ENCODE measurements at places on chromosomes 12 and 14.

- no peak for DNase-seq
Observed at GRCh38 chr14:87975636-87976035, 17.3 kb downstream of the GALC start.

GRCh38 chr14:20680843-20681347 is 3.5 kb upstream of the RNASE4 start:
- DNase-seq, result no peak

- no peak for DNase-seq
Observed at GRCh38 chr14:61219673-61220072, 61.5 kb downstream of the TMEM30B start.

DNA sequence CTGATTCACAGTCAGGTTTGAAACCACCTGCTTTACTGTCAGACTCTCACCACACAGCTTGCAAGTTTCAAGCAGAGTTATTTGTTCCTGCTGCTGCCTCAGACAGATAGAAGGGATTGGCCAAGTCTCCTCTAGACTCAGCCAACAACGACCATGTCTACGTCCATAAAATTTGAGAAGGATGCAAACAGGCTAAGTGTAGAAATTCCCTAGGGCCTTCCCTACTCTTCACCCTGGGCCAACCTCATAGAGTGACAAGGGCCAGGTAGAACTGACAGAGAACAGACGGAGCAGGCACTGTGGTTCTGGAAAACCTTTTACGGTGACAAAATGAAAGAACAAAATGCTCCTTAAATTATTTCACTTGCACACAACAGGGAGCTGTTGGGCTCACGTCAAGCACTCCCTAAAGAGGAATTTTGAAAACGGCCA is 39.5 kb downstream of the CLIP1 start:
- no peak for DNase-seq

DNA sequence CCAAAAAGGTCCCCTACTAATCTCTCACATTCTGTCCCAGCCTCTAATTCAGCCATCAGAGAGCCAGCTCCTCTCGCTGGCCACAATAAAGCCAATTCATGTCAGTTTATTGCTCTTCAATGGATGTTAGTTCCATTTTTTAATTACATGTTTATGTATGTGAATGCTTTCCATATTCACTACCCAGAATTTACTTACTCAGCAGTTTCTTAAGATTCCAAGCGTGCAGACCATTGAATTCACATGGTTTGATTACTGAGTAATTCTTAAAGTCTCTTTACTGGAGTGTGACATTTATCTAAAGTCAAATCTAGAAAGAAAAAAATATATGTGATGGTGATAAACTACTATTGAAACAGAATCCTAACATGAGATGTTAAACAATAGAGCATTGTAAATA is 102.2 kb downstream of the LLPH start:
- DNase-seq, result no peak

DNA sequence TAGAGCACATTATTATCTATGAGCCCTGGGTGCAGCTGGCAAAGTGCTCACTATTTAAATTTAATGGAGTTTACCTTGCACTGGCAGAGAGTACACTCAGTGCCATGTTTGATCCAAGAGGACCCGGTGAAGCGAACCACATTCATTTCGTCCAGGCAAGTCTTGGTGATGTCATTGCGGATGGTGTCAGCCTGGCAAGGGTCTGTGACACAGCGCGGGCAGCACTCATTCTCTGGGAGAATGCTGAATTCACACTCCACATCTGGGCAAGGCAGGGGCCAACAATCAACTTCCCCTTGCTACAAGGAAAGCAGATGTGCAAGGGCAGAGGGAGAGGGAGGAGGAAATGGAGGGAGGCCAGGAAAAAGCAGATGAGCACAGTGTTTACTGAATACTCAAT is 356.2 kb downstream of the NELL2 start:
- no peak for DNase-seq

GRCh38 chr12:109560867-109561710 is 12.2 kb downstream of the MMAB start:
- DNase-seq, result no peak

GRCh38 chr12:55039395-55040354 is 19.9 kb downstream of the NEUROD4 start:
- no peak for DNase-seq

DNA sequence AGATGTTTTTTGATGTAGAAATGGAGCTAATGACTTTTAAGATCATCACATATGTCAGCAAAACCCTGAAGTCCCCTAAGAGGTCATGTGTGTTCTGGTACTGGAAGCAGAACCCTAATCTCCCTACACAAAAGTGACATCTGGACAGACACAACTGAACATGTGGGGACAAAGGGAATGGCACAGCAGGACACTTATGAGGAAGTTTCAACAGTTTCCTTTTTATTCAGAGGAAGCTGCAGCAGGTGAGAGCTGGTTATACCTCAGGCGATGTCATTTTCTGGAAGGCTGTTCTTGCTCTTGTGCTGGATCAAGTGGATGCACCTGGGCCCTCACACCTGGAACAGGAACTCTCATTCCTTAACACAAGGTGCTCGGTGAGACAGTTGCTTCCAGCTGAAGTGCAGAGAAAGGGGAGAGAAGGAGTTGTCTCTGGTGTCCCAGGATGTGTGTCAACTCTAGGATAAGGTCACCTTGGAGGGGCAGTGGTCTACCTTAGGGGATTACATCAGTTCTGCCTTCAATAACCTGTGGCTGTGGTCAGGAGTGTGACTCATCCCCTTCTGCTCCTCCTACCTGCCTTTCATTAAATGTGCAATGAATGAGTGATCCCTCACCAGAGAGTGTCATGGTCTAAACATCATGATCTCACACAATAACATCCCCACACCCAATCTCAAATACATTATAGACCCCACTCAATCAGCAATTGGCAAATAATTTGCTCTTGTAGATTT is 463.4 kb downstream of the TMEM121 start:
- no peak for DNase-seq

DNA sequence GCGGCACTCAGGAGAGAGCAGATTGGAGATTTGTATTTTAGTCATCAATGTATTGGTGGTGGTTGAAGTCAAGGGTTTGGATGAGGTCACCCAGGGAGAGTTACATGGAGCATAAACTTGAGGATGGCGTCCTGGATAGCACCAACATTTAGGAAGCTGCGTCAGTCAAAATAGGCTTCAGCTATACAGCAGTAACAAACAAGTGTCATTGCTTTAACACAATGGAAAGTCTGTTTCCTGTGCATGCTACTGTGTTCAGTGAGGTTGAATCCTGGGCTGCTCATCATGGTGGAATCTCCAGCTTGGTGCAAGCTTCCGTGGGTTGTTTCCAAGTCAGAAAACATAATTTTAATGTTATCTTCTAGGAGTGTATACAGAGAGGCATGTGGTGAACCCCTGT is 180.4 kb downstream of the CFAP54 start:
- DNase-seq, result no peak

DNA sequence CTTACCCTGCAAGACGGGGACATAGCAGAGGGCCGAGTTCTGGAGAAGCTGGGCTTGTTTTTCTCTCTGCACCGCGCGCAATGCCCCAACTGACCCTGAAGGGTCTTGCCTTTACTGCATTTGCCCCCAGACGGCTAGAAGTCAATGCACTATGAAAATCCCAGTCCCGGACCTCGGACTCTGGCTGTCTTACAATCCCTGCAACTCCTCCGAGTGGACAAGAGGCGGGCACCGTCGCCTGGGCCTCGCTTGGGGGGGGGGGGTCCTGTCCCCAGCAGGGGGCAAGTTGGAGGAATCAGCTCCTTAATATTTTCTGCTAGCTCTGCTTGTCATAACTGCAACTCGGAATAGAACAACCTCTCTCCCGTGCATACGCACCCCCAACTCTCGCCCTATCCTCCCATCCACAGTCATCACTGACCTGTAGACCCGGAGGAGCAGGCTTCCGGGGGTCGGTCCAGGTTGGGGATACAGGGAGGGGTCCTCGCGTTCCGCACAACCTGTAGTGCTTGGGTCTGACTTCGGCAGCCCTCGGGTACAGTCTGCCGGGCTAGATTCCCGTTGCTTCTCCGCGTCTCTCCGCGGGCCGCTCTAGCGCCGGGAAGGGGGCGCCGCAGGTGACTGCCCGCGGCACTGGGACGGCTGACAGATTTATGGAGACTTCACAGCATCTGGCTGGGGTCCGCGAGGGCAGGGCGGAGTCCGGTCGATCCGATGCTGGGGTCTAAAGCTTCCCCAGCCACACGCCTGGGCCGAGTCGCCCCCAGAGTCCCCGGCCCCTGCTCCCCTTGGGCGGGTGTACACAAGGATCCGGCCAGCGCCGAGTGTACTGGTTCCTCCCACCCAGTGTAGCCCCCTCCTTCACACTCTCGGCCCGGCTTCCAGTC is 3.3 kb upstream of the PAX9 start:
- no peak for DNase-seq

- no peak for DNase-seq
Observed at GRCh38 chr12:14225064-14225463, 140.4 kb upstream of the ATF7IP start.

DNA sequence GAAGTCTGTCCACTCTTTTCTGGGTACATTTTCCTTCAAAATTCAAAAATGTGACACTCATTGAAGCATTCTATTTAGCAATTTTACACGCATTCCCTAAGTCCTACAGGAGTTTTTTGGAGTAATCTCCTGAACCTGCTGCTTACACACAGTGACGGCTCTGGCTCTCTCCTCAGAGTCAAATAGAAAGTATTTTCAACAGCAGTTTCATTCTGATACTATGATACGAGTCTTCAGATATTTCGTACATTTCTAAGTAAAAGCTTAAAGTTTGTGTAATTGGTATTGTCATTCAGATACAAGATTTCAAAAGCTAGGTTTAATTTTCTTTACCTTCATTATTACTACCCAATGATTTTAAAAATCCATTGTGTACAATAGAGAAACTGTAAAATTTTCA is 36.4 kb downstream of the PIWIL1 start:
- DNase-seq, result no peak

DNA sequence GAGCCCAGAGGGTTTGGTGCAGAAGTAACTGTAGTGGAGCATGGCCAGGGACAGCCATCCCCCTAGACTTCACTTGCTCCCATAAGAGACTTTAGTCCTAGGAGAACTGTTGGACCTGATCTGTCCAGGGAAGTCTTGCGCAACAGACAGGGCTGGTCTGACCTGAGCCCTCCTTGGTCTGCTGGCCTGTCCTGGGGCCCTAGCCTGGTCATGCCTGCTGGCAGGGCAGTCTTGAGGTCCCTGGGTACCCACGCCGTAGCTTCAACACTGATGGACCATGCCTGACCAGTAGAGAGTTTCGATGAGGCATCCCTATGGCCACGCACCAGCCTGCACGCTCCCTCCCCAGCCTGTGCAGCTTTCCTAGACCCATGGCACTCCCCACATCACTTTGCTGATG is 305.7 kb downstream of the GPHN start:
- no peak for DNase-seq

GRCh38 chr12:113397497-113398197 is 6.0 kb downstream of the SDS start:
- no peak for DNase-seq

GRCh38 chr14:20591235-20591634 is at the start of gene RNASE12:
Gene RNASE12, minus strand, starts transcription at chr14:20591376. Its CDS starts 653 bp downstream, at chr14:20590723.
- no peak for DNase-seq

DNA sequence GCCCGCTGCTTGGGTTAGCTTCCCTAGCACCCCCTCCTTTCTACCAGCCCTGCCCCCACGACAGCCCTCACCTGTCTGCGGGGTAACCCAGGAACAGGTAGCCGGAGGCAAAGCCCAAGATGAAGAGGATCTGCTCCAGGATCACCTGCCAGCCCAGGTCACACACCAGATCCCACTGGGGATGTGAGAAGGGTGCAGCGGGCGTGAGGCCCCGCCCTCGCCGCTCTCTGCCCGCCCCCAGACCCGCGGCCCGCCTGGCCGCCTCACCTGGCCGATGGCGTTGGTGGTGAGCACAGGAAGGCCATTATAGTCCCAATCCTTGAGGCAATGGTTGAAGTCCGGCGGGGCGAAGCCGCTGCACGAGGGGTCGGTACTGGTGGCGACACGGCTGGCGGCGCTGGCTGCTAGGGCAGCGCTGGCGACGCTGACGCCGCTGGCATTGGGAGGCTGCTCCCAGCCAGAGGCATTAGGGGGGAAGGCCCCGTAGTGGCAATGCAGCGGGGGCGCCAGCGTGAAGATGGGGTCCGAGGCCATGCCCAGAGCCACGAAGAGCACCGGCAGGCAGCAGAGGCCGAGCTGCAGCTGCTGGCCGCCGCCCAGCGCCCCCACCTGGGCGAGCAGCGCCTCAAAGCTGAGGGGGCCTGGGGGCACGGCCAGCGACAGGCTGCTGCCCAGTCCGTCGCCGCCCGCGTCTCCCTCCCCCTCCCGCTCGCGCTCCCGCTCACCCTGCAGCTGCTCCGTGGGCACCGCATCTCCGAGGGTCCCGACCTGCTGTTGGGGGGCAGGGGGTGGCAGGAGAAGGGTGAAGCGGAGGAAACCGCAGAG is 794 bp downstream of the SLC22A17 start:
- DNase-seq, result no peak

GRCh38 chr12:89576572-89577220 is 50.8 kb upstream of the POC1B start:
- DNase-seq, result no peak

DNA sequence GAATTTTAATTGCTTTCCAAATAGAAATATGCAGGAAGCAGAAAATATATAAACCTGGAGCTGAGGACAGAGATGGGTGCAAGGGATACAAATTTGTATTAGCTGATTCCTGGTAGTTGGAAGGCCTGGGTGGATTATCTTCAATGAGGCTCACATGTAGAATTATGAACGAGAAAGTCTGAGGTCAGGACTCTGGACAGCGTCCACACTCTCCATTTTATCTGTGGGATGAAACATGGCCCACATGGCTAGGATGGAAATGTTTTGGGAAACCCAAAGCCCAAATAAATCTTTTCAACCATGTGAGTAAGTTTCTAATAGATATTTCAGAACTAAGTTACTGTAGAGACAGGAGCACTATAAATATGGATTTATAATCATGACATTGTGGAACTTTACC is 256.1 kb downstream of the APAF1 start:
- peak; percentile 26 for DNase-seq

- DNase-seq, result no peak
Observed at GRCh38 chr12:131353826-131354225, 357.1 kb upstream of the SFSWAP start.

- peak; percentile 42 for DNase-seq
Observed at GRCh38 chr12:50101663-50102062, 2.1 kb upstream of the GPD1 start.

- no peak for DNase-seq
Observed at GRCh38 chr12:92434607-92435025, 268.2 kb upstream of the PLEKHG7 start.

- no peak for DNase-seq
Observed at GRCh38 chr12:19248929-19249602, 119.5 kb downstream of the PLEKHA5 start.

GRCh38 chr14:91753501-91754128 is 21.7 kb upstream of the CATSPERB start:
- no peak for DNase-seq

DNA sequence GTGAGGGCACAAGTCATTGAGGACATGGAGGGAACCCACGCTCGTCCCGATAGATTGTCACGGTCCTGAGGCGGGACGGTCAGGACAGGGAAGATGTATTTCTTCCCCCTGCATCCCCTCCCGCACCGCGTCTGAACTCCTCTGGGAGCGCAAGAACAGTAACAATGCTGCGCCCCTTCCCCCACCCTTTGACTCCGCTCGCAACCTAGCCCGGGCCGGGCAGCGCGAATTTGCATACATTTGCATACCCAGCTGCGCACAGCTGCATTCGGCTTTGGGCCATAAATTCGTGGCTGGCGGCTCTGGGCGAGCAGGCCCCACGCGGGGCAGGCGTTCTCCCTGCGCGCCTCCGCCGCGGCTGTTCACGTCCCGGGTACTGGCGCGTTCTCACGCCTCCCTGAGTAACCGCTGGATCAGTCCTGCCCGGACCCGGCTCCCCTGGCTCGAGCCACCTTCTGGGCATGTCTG is 29.0 kb upstream of the SMUG1 start:
- DNase-seq, result no peak

- DNase-seq, result no peak
Observed at GRCh38 chr14:21317398-21317797, 37.5 kb downstream of the RPGRIP1 start.
